Hematopoietic multipotent progenitor cell treated with erythropoietin and hydrocortisone succinate and interleukin-3 and kit ligand, for 4 days (in vitro differentiated cells): ENCODE measurements at places on chromosomes 4 and X.

DNA sequence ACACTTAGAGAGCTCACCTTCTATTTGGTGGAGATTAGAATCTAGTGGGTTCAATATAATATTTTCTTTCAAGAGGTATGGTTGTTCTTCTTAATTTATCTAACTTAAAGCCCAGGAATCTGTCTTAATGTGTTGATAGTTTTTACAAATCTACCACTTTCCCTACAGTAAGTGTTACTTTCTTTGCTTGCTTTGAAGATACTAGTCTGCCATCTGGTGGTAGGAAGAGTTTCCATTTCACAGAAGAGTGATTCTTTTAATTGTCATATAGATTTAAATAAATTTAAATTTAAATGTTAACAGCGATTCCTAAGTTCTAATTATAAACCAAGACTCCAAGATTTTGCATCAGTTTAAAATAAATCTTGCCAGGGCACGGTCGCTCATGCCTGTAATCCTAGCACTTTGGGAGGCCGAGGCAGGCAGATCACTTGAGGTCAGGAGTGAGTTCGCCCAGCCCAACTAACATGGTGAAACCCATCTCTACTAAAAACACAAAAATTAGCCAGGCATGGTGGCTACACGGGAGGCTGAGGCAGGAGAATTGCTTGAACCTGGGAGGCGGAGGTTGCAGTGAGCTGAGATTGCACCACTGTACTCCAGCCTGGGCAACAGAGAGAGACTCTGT, 43.5 kb downstream of the NUDT9 start:
- DNase-seq, result peak; percentile 78

GRCh38 chr4:15470128-15470475, 420 bp downstream of the CC2D2A start:
- no peak for DNase-seq

DNA sequence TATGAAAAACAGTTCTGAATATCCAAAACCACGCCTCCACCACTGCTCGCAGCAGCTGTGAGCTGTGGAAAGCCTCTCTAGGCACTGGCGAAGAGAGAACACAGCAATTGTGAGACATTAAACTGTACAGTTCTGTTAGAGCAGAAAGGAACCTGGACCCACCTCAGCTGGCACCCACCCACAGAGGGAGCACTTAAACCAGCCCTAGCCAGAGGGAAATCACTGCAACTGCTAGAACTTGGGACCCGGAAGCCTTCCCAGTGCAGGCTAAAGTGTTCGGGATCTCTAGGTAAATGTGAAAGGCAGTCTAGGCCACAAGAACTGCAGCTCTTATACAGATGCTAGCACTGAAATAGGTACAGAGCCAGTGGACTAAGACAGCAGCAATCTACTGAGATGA, 308.8 kb downstream of the PRR32 start:
- DNase-seq, result no peak

DNA sequence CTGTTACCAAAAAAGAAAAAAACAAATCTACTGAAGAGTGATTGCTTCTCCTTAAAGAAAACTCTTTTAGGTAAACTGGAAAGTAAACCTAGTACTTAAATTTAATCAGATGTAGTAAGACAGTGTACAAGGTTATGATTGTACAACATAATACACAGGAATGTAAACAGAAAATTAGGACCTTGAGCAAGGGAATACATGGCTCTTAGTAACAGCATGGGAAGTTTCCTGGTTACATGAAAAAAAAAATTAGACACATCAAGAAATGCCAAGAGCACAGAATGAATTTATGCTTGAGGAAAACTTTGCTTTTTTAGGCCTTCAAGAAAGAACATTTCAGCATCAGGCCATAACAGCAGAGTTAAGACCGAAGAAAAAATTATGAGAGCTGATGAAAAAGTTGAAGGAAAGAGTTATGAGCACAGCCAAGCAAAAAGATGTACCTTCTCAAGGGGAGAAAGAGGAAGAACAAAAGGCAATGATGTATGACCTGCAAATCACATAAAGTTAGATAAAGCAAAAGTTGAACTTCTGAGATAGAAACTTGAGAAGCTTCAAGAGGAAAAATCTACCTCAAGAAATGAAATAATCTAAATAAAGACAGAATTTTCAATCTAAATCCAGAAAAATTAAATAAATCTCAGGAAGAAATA, 311.6 kb downstream of the GALNTL6 start:
- DNase-seq, result no peak

- DNase-seq, result no peak
Observed at GRCh38 chr4:137748616-137749015, 216.3 kb upstream of the PCDH18 start.

DNA sequence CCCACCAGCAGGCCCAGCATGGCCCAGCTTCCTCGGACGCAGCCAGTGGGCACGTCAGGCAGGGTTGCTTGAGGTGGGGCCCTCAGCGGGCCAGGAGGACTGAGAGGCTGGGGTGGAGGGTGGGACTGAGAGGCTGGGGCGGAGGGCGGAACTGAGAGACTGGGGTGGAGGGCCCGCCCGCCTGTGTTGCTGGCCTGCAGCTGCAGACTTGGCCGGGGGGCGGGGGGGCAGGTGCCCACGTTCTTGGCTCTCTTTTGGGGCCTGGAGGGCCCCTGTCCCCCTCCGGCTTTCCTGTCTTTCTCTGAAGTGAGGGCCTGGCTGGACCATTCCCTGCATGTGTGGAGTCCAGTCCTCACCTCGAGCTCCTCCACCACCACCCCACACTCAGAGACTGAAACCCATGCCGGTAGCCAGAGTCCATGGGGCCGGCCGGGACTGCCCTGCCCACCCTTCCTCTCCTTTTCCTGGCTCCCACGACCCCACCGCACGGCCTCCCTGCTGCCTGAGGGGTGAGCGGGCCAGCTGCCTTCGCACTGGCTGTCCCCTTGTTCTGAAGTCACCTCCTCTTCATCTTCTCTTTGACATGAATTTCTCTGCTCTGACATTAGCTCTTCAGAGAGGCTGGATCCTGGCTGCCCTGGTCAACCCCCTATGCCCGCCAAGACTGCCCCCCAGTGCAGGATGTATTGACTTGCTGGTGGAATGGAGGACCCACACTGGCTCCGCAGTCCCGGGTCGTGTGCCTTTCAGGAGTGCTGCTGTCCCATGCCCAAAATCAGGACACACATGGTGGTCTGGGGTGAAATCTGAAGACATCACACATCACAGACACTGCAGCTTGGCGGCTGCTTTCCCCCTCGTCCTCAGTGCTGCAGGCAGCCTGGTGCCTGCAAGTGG, 10.1 kb upstream of the NKX1-1 start:
- DNase-seq, result no peak
